ENCODE measurements at places on chromosomes 7 and 10.

- no peak for DNase-seq
Measured at GRCh38 chr7:100603726-100604027, 1.5 kb downstream of the PCOLCE start.

- no peak for DNase-seq
Measured at GRCh38 chr7:87505557-87506245, 30.2 kb upstream of the ABCB4 start.

GRCh38 chr7:5500056-5500776 is 76.6 kb upstream of the TNRC18 start:
- no peak for DNase-seq

DNA sequence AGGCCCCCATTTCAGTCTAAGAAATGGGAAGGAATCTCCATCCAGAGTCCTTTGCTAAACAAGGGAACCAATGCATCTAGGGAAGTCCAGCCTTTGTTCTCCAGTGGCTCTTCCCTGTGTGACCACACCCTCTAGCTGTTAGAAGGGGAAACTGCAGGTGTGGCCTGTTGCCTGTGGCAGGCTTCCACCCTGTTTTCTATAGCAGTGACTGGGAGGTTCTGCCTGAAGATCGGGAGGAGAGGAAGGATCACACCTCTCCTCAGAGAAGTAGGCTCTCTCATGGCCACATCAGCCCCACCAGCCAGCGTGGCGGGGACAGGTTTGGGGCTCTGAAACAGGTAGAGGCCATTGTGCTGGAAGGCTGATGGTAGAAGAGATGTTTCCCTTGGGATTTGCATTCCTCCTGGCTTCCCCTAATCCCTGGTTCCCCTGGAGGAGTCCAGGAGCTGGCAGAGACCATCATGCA is 47.7 kb upstream of the TRIM8 start:
- no peak for DNase-seq

- no peak for DNase-seq
Measured at GRCh38 chr7:974172-974571, 1.2 kb downstream of the COX19 start.

DNA sequence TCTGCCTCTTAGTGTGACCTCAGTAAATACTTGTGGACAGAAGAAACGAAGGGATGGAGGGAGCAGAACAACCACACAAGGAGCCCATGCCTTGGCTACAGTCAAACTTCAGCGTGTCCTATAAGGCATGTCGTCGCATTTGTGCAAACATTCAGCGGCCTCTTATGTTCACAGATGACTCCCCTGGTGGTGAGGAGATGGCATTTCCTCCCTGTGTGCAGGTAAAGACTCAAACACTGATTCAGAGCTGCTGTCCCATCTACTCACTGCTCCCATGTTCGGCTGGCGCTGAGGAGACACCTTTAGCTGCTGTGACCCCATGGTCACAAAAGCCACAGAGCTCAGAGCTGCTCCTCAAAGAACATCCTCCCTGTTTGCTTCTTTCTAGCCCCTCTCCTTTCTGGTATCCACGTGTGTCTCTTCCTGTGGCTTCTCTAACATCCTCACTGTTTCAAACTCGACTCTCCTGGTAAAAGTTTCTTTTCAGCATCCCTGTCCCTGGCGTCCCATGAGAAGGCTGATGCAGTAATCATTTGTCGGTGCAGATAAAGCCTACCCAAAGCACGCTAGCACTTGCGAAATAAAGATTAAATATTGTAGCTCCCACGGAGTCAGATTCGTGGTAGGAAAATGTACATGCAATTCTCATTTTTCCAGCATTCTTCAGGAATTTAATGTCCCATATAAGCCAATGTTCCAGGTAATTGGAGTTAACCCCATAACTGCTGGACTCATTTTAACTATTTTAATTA is 124.9 kb upstream of the NEBL start:
- DNase-seq: no peak

DNA sequence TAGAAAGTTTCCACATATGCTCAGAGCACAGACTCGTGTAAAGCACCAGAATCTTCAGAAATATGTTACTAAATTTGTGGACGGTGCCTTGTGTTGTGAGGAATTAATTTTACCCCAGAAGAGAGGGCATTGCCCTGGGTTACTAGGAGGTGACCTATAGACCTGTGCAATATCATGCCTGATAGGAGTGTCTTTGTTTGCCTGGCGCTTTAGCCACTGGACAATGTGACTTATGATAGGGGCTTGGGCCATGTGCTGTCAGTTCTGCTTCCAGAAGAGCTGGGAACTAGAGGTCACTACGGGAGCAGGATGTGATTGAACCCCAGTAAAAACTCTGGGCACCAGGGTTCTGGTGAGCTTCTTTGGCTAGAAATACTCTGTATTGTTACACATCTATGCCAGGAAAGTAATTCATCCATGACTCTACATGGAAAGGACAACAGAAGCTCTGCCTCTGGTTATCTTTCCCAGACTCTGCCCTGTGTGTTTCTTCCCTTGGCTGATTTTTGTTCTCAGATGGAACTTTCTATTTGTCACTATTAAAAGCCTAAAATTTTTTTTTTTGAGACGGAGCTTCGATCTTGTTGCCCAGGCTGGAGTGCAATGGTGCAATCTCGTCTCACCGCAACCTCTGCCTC is 75.5 kb downstream of the SIRT1 start:
- DNase-seq: no peak

GRCh38 chr10:128068398-128069285 is 57.6 kb downstream of the MKI67 start:
- no peak for DNase-seq

GRCh38 chr7:101814991-101815825 is 2.2 kb upstream of the CUX1 start:
- DNase-seq: peak; percentile 42

GRCh38 chr10:15369256-15370211 is 1.6 kb downstream of the FAM171A1 start:
- DNase-seq: no peak

GRCh38 chr7:12929476-12930140 is 242.2 kb downstream of the ARL4A start:
- no peak for DNase-seq

- DNase-seq: no peak
Measured at GRCh38 chr7:94511718-94512117, 2.1 kb downstream of the CASD1 start.

- peak; percentile 40 for DNase-seq
Measured at GRCh38 chr7:71735961-71736556, 604.1 kb downstream of the GALNT17 start.

GRCh38 chr10:60706146-60706545 is 72.1 kb upstream of the CDK1 start:
- DNase-seq: no peak

DNA sequence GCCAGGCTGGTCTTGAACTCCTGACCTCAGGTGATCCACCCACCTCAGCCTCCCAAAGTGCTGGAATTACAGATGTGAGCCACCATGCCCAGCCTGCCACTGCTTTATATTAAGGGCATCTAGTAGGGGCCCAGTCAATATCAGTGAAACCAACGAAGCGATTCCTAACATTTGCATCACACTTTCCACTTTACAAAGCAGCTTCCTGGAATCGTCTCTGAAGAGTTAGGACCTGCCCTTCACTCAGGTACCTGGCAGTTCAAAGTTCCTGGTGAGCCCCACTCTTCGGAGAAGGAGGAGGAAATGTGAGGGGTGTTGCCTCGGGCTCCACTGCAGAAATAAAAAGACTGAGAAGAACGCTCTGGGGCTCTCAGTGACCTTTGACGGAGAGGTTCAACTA is 31.1 kb upstream of the EZH2 start:
- no peak for DNase-seq

GRCh38 chr10:88499569-88500470 is 83.3 kb downstream of the RNLS start:
- no peak for DNase-seq

- no peak for DNase-seq
Measured at GRCh38 chr10:26215935-26216584, 514 bp upstream of the GAD2 start.

GRCh38 chr7:156585025-156585648 is 55.4 kb upstream of the RNF32 start:
- no peak for DNase-seq

DNA sequence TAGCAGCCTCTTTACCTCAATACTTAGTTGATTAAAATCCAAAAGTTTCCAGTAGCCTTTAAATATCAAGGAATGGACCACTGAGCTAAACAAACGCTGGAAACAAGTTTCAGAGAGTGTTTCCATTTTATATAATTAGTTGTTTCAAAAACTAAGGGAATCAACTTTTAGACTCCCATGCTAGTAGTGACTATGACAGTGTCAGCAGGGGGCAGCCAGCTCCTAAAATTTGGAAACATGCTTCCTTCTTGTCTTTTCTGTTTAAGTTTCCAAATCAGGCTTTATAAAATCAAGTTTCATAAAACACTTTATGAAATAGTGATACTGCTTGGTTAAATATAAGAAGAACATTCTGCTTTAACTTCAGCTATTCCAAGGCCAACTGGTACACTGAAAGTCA is 138.2 kb upstream of the TMEM229A start:
- peak; percentile 60 for DNase-seq

- DNase-seq: no peak
Measured at GRCh38 chr10:44197646-44198045, 187.3 kb downstream of the CXCL12 start.

DNA sequence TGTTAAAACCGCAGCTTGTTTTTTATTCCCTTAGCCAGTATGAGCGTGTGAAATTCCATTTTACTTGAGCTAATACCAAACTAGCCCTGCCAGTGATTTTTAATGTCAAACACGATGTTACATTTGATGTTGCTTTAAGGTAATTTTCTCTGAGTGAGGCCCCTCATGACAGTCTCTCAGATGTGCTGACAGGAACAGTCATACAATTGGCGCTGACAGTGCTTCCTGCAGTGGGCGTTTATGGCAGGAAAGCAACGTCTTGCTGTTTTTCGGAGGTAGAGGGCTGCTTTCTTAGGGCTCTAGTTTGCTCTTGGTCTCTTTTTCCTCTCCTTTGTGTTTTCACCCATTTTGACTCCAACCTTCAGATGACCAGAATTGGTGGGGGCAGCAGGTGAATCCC is 19.3 kb downstream of the PON1 start:
- DNase-seq: peak; percentile 39

- DNase-seq: no peak
Measured at GRCh38 chr7:22563621-22564241, 63.7 kb upstream of the STEAP1B start.

DNA sequence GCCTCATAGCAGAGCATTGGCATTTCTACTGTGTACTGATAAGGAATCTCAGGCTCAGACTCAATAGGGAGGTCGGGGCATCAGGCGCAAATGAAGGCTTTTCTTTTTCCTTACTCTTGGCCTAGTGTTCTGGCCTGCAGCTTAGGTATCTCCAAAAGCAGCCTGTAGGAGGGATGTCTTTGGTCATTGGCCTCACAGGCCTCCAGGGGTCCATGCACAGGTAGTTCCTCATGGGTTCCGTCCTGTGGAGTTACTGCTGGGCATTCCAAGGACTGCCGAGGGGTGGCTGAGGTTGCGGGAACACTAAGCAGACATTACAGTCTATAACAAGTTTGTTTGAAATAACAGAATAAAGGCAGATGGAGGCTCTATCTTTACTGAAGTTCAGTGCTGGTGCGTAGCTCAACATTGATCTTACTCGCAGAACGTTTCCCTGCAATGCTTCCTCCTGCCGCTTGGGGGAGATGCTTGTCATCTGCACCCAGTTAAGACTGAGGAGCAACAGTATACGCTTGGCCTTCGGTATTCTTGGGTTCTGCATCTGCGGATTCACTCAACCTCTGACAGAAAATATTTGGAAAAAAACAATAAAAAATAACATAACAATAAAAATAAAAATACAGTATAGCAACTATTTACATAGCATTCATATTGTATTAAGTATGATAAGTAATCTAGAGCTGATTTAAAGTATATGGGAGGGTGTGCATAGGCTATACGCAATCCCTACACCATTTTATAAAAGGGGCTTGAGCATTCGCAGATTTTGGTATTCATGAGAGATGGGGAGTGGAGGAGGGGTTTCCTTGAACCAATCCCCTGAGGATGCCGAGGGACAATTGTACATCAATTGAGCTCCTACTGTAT is 58.9 kb downstream of the SH2D4B start:
- DNase-seq: no peak

- DNase-seq: no peak
Measured at GRCh38 chr10:45433716-45434469, 59.9 kb downstream of the ALOX5 start.

- DNase-seq: no peak
Measured at GRCh38 chr10:126042906-126043305, 146.5 kb downstream of the FANK1 start.

GRCh38 chr10:123289432-123289831 is 135.2 kb downstream of the BUB3 start:
- no peak for DNase-seq

DNA sequence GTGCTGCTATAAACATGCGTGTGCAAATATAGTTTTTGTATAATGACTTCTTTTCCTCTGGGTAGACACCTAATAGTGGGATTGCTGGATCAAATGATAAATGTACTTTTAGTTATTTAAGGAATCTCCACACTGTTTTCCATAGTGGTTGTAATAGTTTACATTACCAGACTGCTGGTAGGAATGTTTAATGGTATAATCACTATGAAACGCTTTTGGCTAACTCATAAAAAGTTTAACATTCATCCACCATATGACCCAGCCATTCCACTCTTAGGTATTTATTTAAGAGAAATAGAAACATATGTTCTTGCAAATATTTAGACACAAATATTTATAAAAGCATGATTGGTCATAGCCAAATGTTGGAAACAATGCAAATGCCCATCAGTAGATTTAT is 32.1 kb upstream of the TFEC start:
- DNase-seq: no peak

DNA sequence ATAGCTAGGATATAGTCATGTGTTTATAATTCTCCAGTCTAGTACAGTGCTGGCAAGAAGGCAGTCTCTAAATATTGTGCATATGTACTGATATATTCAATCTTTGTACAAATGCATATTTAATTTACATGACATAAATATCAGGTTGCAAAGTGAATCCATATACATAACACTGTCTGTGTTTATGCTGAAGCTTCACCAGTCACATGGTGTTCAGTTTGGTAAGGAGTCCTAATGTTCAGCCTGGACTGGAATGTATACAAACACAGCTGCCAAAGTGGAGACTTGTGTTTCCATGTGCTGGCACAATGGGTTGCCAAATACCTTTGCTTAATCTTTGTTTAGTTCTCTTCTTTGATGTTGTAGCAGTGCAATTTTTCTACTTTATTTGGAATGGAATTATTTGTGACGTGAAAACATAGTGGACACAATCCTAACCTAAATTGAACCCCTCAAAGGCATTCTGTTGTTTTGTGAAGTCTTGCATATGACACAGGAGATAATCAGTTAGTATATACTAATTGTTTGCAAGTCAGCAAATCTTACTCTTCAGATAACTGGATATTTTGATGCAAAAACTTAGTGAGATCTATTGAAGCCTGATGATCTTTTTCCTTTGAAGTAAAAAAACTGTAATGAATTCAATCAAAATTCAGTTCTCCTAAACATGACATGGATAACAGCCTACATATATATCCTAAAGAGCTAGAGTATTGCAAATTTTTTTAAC is 17.3 kb upstream of the ARL4A start:
- DNase-seq: no peak

Measured in putamen (tissue), 1 donor.